ENCODE measurements at places on chromosomes 5 and 9.

DNA sequence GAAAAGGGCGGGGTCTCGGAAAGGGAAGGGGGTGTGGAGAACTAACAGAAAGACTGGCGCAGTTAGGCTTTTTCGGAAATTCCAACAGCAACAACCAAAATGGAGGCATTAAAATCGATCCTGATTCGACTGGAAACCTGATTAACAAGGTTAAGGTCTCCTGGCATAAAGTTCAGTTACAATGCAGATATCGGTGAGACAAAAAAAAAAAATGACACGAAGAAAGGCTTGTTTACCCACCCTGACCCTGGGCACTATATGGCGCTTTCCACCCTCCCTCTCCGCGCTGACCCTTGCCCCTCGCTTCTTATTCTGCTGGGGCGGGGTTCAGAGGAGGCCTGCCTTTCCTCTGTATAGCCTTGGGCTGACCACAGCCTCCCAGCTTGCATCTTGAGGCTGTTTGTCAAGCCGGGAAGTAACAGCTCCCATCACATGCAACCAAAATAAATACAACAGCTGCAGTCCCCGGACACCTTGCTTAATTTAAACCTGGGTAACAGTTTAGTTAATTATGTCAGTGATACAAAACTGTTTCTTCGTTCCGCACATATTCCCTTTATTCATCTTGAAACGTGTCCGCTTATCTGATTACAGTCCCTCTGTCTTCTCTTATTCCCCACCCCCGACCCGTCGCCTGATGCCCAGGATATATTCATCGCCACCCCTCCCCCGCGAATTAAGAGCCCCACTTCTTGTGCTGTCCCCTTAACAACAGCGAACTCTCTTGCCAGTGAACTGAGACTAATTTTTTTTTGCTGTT is 795 bp upstream of the PJA2 start:
- DNase-seq, result no peak

DNA sequence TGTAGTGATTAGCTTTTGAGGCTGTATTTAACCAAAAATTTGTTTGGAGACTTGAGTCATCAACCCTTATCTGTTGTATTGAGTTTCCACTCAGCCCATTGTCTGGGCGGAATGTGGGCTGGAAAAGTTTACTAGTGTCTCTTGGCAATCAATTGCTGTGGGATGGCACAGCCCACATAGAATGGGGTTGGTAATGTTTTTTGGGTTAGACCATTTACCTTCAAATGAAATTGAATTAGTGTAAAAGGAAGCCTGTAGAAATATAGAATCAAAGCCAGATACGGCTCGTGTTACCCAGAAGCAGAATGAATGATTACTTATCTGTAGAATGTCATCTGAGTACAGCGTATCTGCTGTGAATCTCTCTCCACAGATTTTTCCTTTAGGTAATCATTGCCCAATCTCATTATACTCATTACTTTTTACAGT is 142.9 kb downstream of the AOPEP start:
- no peak for DNase-seq

DNA sequence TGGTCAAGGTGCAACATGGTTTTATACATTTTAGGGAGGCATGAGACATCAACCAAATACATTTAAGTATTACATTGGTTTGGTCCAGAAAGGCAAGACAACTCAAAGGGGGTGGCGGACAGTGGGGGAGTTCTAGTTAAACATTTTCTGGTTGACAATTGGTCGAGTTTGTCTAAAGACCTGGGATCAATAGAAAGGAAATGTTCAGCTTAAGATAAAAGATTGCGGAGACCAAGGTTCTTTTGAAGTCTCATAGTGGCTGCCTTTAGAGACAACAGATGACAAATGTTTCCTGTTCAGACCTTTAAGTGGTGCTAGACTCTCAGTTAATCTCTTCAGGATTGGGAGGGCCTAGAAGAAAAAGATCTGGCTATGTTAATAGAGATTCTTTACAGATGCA is 47.7 kb upstream of the TTC39B start:
- no peak for DNase-seq

DNA sequence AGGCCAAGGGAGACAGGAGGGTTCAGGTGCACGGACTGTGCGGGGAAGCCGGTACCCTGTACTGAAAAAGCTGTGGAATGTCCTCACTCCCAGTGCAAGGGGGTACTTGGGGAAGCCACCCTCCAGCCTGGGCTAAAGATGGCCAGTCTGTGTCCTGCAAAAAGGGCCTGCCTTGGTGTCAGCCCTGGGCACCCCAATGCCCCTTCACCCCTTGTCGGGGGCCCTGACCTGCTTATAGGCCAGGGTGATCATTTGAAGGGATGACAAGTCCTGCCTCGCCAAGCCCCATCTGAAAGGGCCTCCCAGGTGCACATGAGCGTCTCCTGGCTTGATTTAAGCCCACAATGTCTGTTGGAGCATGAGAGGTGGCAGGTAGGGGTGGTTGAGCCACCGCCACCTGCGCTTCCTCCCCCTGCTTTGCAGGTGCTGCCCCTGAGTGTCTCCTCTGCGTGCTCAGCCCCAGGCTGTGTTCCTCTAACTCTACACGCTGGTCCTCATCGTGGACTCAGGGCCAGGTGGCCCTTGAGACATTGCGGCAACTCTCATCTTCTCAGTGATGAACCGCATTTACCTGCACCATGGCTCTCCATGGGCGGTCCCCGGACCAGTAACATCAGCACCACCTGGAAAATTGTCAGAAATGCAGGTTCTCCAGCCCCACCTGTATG is 97.0 kb downstream of the ANKRD33B start:
- no peak for DNase-seq

GRCh38 chr9:38422555-38423260 is 1.5 kb downstream of the IGFBPL1 start:
- no peak for DNase-seq

GRCh38 chr5:154312576-154312975 is 122.0 kb downstream of the GALNT10 start:
- DNase-seq, result no peak

DNA sequence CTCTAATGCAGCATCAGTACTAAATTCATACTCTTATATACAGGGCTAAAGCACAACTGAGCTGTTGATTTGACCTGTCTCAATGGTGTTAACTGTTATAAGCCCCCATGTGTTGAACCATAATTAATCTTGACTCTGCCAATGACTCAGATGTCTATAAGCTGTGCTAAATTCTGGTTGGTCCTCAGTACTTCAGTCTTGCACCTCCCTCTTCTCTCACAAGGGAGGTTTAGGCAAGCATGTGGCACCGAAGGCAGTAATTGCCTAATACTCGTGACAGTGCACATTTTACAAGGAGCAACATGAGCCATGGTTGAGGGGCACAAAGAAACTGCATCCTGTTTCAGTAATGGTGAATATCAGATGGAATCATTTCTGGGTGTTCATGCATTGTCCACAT is 255.9 kb downstream of the TRPM3 start:
- DNase-seq, result no peak

DNA sequence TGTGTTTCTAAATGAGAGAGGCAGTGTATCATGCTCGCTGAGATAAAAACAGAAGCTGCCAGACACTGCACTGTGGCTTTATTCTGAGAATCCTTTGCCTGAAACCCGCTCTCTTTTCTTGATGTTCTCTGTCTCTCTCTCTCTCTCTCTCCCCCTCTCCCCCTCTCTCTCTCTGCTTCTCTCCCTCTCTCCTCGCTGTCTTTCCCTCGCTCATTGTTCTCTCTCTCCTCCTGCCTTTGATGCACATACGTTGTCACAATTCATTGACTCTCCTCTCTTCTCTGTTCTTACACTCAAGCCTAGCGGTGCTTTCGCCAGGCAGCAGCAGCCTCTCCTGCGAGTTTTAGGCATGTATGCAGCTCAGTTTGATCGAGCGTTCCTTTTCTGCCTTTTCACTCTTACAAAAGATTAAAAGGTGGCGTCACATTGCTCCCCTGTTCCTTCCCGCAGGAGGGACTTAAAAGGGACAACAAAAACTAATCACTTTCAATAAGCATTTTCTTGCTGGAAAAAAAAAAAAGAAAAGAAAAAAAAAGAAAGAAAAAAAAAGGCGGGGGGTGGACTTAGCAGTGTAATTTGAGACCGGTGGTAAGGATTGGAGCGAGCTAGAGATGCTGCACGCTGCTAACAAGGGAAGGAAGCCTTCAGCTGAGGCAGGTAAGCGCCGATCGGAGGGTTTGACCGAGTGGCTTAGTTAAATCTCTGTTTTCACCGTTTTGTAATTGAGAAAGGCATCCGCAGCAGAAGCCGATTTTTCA is 717.9 kb upstream of the WWC1 start:
- no peak for DNase-seq

DNA sequence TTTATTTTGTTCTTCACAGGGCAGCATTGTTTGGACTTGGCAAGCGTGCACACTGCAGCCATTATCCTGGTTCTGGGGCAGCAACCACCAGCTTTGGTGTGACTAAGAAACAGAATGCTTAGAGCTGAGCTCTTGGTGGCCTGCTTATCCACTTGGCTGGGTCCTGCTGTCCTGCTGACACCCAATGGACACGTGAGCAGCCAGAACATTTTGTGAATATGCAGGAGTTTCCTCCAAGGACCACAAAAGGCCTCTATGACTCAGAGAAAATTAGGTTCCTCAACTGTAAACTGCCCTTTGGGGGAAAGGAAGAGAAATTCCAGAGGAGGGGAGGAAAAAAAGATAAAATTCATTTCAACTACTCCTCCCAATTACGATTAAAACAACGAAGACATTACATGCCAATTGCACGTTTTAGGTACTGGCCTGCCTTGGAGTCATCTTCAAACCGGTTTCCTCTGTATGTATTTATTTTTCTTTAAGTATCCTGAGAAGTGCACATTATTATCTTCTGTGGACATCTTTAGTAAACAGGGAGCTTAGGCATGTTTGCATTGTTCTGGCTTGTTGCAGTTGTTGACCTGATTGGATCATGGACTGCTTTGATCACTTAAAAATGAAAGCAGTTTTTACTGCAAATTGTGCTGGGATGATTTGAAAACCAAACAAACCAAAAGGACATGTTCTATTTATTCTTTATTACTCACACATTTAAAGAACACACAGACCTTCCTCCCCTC is 82.3 kb upstream of the TLE4 start:
- no peak for DNase-seq

DNA sequence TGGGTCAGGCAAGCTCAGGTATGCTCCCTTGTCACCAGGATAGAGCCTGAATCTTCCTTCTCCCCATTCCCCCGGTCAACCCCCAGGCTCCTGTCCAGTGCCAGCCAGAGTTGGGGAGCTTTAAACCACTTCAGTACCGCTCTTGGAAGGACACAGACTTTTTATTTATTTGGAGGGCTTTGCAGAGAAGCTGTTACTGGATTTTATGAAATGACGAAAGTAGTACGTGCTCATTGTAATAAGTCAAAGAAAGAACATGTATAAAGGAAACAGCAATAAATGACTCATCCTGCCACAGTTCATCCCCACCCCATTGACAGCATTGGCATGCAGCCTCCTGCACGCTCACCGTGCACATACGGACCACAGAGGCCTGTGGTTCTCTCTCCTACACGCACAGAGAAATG is 230.3 kb downstream of the AUH start:
- DNase-seq, result no peak

DNA sequence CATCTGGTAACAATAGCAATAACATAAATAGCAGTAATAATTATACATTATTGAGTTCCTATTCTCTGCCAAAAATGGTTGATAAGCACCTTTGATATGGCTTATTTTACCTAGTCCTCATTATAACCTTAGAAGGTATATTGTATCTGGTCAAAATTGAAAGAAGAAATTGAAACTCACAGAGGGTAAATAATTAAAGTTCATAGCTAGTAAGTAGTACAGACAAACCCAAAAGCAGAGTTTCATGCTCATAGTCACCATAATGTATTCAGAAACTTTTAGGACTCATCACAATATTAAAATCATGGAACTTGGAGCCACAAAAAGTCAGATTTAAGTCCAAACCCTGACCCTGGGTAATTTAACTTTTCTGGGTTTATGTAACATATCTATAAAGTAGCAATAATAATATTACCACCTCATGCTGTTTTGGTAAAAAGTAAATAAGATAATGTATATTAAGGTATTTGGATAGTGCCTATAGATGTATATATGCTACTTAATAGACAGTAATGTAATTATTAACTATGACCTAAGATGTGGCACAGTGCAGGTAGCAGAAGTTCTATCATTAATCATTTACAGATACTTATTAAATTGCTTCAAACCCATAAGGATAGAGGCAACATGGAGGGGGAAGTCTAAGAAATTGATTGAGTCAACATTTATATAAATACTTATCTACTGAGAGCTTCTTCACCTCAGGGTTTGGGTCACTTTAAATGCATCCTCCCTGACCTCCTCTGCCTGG is 32.4 kb downstream of the STK32A start:
- DNase-seq, result no peak

GRCh38 chr5:112270299-112271293 is 148.5 kb downstream of the EPB41L4A start:
- DNase-seq, result peak; percentile 10

DNA sequence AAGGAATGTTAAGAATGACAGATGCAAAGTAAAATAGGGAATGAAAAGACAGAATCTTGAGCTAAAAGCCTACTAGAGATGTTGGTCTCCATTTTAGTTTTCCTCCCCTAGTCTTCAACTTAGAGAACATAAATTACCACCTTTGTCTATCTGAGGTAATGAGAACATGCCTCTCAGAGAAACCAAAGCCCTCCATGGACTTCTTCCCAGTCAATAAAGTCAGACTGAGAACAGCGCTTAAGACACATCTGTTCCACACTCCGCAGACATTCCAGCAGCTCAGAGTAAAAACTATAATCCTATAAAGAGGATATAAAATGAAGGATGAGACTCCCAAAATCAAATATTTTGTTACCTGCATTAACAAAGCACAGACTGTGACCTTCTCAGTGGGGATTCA is 79.2 kb downstream of the DPYSL3 start:
- no peak for DNase-seq

DNA sequence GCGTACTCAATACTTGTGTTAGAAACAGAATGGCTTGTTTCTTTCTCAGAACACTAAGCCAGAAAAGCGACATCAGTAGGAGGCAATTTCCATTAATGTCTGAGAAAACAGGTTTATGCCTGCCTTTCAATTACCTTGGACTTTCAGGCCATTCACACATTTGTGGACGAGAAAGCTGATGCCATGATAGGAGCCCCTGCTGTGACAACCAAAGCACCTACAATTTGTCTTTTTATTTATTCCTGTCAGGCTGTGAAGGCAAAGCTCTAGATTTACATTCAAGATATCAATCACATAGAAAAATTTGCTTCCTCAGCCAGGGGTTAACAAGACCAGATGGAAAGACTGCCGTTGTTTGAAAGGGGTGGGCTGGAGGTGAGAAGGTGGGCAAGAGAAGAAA is 76.2 kb downstream of the C7 start:
- DNase-seq, result no peak

DNA sequence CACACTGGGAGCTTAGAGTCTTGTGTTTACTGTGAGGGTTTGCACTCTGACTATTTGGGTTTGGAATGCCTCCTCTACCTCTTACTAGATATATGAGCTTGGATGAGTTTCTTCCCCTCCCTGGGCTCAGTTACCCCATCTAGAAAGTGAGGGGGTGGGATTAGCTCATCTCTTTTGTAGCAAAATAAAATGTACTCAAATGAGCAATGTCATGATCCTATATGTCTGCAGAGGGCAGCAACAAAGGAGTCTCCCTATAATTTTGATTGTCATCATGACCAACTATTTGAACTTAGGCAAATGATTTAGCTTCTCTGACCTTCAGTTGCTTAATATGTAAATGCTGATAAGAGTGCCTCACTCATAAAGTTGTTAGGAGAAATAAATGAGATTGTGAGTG is 109.0 kb downstream of the DPYSL3 start:
- DNase-seq, result no peak

All from GM12891 (cell line).